ENCODE measurements at places on chromosomes 5 and 9.

- DNase-seq, result no peak
Observed at GRCh38 chr5:133446440-133446839, 165.9 kb downstream of the FSTL4 start.

DNA sequence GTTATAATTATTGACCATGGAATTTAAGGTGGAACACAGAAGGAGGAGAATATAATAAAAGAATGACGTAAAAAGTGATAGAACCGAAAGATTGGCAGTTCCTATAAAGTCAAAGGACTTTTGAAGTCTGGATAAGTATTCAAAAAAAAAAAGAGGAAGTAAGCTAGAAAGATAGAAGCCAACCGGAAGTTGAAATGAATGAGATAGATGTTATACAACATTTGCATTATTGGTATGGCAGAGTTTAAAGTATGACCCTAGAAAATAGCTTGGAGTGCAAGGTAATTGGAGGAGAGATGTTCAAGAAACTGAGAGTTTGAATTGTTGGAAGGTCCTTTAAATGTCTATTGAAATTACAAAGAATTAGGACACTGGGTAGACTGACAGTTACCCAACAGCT is 293.6 kb downstream of the FER start:
- DNase-seq, result no peak

DNA sequence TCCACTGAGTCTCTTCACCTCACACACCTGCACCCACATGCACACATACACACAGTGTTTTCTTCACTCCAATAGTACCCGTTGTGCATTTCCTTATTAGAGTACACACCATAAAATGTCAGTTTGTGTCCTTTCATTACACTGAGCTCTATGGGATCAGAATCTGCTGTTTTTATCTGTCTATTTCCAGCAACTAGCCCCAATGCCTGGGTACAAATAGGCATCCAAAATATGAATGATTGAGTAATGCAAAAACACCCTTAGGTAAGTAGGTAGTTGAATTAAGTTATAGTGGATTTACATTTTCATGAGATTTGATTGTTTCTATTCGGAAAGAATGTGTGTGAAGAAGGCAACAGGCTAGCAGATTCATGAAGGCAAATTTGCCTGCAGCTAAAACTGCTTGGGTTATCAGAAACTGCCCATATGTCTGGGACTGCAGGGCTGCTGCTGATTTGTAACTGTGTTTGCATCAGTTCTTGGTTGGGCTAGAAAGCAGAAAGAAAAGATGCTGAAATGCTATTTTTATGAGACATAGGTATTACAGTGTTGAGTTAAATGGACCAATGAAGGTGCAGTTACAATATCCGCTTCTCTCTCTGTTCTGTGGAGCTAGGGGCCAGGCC is 26.9 kb downstream of the PPP3R2 start:
- DNase-seq, result no peak

- DNase-seq, result peak; percentile 3
Observed at GRCh38 chr5:133240425-133241091, 188.7 kb downstream of the HSPA4 start.

DNA sequence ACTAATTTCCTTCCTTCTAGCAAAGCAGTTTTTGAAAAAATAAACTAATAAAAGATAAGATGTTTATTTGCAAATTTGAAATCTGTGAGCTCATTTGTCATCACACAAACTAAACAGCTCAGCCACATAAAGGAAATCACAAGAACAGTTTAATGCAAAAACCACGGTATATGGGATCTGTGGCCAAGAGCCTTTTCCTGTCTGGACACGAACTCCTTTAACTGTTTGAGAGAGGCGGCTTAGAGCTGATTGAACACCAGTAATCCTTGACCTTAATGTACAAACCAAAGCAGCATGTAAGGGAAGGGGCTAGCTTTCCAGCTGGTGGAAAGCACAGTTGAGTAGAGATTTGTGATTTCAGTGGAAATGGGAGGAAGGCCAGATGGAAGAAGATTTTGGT is 66.3 kb upstream of the SPINK5 start:
- DNase-seq, result no peak

- no peak for DNase-seq
Observed at GRCh38 chr5:25418319-25418859, 773.6 kb upstream of the CDH10 start.

DNA sequence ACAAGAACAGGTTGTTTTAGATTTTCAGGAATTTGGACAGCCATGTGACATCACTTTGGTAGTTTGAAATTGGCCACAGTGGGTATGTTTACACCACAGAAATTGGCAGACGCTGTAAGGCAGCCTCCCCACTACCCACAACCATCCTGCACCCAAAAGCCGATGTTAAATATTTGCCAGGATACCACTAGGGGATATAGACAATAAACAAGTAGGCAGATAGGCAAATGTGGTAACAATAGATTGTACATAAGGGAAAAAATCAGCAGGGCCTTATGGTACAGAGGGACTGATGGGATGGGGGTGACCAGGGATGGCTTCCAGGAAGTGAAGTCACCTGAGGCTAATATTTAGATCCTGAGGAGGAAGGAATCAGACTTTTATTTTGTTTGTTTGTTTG is 31.1 kb upstream of the DUSP1 start:
- no peak for DNase-seq

DNA sequence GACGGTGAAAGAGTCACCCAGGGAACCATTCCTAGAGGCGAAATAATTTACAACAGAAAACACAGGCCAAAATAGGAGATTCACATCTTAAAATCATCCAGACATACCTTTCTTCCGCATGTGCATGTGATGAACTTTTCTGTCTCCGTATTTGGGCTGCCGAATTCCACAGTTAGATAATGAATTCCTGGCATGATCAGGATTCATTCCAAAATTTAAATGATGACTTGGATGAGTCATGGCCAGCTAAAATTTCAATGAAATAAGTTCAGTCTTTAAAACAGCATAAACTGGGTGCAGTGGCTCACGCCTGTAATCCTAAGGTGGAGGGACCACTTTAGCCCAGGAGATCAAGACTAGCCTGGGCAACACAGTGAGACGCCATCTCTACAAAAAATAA is 82.7 kb downstream of the DROSHA start:
- no peak for DNase-seq

- no peak for DNase-seq
Observed at GRCh38 chr9:20783057-20784038, 99.3 kb downstream of the FOCAD start.

GRCh38 chr9:137127301-137128157 is 11.4 kb upstream of the GRIN1 start:
- no peak for DNase-seq

GRCh38 chr5:25544652-25545249 is 900.0 kb upstream of the CDH10 start:
- DNase-seq, result no peak

GRCh38 chr9:105393576-105394344 is 54.1 kb upstream of the FSD1L start:
- DNase-seq, result no peak

DNA sequence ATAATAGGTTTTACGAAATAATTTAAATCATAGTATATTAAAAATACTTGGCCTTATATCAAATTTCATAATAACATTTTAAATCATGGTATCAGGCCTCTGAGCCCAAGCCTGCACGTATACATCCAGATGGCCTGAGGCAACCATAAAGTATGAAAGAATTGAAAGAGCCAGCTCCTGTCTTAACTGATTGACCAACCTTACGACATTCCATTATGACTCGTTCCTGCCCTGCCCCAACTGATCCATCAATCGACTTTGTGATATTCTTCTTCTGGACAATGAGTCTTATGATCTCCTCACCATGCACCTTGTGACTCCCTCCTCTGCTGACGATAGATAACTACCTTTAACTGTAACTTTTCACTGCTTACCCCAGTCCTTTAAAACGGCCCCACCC is 545.0 kb downstream of the MTRR start:
- no peak for DNase-seq

- no peak for DNase-seq
Observed at GRCh38 chr9:77877976-77878375, 153.6 kb downstream of the GNAQ start.

DNA sequence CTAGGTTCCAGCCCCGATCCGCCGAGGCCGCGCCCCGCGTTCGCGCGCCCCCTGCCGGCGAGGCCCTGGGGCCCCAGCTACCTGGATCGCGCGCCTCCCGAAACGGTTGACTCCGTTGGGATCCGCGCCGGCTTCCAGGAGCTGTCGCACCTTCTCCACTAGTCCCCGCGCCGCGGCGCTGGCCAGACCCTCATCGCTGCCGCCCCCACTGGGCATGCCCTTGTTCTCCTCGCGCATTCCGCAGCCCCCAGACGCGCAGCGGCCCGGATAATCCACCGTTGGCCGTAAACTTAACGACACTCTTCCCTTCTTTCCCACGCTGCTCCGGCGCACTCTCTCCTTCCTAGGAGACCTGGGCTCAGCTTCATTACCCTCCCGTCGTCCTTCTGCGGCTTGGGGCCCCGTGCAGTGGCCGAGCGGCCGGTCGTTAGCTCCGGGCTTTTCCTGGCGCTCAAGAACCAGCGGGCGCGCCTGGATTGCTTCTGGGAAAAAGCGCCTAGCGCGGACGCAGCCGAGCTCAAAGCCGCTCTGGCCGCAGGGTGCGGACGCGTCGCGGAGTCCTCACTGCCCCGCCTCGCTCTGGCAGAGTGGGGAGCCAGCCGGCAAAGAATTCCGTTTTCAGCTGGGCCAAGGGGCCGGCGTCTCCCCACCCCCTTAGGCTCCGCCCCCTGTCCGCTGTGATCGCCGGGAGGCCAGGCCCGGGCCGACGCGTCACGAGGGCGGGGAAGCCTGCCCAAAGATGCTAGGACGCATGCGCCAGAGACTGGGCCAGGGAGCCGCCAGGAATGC is at the start of gene CDKN2B:
Gene CDKN2B (minus strand): TSS at position 589 of the 789 bp plus-strand sequence. CDS start 352 bp downstream, at position 237.
- DNase-seq, result peak; percentile 49

- no peak for DNase-seq
Observed at GRCh38 chr5:17663182-17663581, 28.9 kb downstream of the TAF11L14 start.

Measured in activated T-cell treated with anti-CD3 and anti-CD28 coated beads for 4 hours (primary cell).